ENCODE measurements at places on chromosomes 4 and X.
A peak's percentile ranks its signal among the peaks of the same experiment; 100 is the strongest.

DNA sequence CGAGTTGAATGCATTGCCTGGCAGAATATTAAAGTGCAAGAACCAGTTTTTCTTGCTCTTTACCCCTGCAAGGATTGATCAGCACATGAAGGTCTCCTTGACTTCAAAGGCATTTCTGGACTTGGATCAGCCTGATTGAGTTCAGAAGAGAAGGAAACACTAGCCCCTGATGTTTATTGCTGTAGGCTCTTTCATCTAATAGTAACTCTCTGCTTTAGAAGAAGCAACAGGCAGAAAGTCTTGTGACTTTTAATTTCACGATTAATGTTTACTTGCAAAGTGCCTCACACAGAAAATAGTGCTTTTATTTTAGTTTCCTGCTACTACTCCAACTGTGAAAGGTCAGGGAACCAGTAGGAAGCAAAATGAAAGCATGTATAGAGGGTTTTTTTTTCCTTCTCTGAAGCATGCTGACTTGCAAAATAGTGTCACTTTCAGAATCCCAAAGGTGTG lies 69.1 kb downstream of the PCDH7 start:
- no peak for DNase-seq

GRCh38 chr4:144189121-144189520 lies 48.6 kb upstream of the GYPA start:
- DNase-seq = no peak

DNA sequence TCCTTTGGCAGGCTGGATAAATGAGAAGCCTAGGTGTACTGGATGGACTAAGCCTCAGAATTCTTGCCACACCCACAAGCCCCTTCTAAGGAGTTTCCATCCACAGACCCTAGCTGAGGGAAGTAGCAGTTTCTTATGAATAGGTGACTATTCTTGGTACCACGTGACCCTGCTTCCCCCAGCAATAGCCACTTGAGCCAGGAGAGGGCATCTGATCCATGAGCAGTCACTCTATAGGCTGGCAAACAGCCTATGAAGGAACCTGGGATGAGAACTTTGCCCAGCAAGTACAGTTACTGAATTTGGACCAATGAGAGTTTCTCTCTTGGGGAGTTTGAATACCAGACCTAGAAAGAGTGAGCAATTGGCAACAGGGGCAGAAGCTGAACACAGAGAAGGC lies 84.0 kb downstream of the RTL9 start:
- DNase-seq = no peak

- DNase-seq = no peak
Observed at GRCh38 chrX:97858592-97858991, 974.9 kb downstream of the RPA4 start.

DNA sequence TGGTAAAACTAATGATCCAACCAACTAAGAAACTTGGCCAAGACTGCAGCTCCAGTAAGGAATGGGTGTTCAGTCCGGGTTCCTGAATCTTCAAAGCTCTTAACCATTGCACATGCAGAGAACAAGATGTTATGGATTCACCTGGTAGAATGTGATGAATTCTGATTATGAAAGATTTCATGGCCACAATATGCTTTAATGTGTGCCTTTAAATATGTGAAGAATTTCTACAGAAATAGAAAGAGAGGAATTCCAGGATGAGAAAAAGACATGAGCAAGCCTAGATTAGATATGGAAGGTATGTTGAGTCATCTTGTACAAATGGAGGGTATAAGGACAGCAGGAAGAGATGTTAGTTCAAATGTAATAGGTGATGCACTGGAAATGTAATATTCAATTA lies 472.2 kb upstream of the TENM3 start:
- DNase-seq = peak; percentile 20

DNA sequence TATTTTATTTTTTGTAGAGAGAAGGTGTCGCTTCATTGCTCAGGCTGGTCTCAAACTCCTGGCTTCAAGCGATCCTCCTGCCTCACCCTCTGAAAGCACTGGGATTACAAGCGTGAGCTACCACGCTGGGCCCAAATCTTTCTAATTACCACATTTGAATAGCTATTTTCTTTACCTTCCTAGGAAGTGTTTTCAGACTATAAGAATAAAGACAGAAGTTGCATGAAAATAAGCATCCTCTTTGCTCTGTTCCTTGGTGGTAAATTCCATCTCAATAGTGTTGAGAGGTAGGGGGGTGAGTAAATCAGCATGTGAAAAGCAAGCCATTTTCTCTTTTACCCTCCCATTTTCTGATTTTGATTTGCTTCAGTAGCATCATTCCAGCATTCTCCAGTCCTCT lies 122.4 kb downstream of the LARP7 start:
- DNase-seq = no peak

DNA sequence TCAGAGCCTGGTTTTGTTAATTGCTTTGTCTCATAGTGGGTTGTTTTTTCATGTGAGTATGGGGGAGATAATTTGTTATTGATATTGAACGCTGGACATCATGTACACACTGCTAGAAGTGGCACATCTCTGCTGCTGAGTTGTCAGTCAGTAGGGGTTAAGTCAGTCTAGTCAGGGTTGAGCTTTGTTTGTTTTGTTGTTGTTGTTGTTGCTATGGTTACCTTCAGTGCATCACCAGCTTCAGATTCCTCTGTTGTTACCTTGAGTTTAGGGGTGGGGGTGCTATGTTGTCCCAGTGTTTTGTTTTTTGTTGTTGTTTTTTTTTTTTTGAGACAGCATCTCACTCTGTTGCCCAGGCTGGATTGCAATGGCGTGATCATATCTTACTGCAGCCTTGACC lies 9.9 kb downstream of the YIPF6 start:
- peak; percentile 23 for DNase-seq

DNA sequence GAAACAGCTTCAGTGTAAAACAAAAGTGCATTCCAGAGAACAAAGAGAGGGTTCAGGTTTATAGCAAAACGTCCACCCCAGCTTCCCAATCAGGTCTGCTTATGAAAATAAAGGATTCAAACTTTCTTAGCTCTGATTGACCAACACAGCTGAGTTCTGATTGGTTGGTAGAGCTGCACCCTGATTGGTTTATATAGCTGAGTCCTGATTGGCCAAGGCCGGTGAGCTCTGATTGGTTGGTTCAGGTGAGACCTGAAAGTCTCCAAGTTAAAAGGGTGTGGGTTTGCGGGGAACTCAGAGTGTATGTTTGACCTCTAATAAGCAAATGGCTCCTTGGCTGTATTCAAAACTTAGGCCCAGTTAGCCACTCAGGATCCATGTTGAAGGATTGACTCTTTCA lies 20.9 kb downstream of the CLRN2 start:
- DNase-seq = no peak

All from trophoblast cell (in vitro differentiated cells and primary cell).